ENCODE measurements at places on chromosomes 11 and 22.

DNA sequence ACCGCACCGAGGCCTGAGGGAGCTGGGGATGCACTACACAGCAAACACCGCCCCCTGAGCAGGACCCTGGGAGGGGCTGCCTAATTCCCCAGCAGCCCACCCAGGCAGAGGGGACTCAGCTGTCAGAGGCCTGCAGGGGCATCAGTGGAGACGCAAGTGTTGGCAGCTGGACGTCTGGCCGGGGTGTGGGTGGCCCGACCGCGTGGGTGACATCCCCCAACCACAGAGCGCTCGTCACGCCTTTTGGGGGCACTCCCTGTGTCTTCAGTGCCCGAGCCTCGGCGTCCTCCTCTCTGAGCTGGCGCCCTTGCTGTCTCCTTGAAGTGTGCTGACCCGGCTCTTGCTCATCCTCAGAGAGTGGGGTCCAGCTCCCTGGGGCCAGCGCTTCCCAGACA, 150.2 kb downstream of the BRD1 start:
- no peak for DNase-seq

- DNase-seq, result peak; percentile 60
These were observed 16.6 kb downstream of the RTN4RL2 start for GRCh38 chr11:57476757-57477506.

- DNase-seq, result no peak
These were observed 64.6 kb downstream of the PANX1 start for GRCh38 chr11:94193288-94193687.

- no peak for DNase-seq
These were observed 3.1 kb downstream of the NAP1L4 start for GRCh38 chr11:2989006-2989405.

- peak; percentile 4 for DNase-seq
These were observed 200.6 kb upstream of the CTSC start for GRCh38 chr11:88538098-88538497.

DNA sequence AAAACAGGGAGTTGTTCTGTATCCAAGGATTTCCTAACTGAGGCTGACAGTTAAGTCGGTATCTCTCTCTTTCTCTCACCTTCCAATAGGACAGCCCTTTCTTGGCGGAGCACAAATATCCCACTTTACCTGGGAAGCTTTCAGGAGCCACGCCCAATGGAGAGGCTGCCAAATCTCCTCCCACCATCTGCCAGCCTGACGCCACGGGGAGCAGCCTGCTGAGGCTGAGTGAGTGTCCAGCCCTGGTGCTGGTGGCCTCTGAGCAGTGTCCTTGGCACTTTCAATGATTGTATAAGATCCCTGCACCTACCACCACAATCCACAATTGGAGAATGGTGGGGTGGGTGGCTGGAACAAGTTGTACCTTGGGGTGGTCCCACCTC, 33.7 kb downstream of the CYB5R2 start:
- no peak for DNase-seq

Data from suppressor macrophage treated with lipopolysaccharide for 4 hours (primary cell).